A549 treated with dexamethasone at 1 μM for 4 hours (cell line): ENCODE measurements at places on chromosomes 11 and 22. TPM values are rescaled to one million over a fixed set of nuclear protein-coding genes. Genes with fewer than 3 reads are reported as not detected.

Gene NPAS4
- 0.03 TPM in 1 of 5 replicates, not detected in the others for total RNA-seq

Gene OR10AG1
- total RNA-seq = not detected in 5 replicates

Gene MPEG1
- total RNA-seq = not detected in 5 replicates

Gene CBY1
- 14.6 to 16.1 TPM (median 15.0 TPM) in 5 replicates for total RNA-seq

Gene FAM76B
- total RNA-seq = 7.1 to 10.9 TPM (median 8.5 TPM) in 5 replicates

Gene ZNF408
- total RNA-seq = 16.6 to 19.1 TPM (median 18.6 TPM) in 5 replicates

Gene AIFM3
- 1.9 to 3.5 TPM (median 3.0 TPM) in 5 replicates for total RNA-seq

Gene ANKK1
- 0.04 to 0.07 TPM in 2 of 5 replicates, not detected in the others for total RNA-seq

Gene SPTBN2
- 6.7 to 10.6 TPM (median 9.9 TPM) in 5 replicates for total RNA-seq

Gene CBLIF
- not detected in 5 replicates for total RNA-seq

Gene TRIM66
- 0.88 to 2.8 TPM (median 2.2 TPM) in 5 replicates for total RNA-seq
